Cortex of kidney (tissue), 1 donor: ENCODE measurements at places on chromosomes 12 and 14.

- DNase-seq = no peak
These were observed 9.4 kb upstream of the PLBD2 start for GRCh38 chr12:113348849-113349536.

DNA sequence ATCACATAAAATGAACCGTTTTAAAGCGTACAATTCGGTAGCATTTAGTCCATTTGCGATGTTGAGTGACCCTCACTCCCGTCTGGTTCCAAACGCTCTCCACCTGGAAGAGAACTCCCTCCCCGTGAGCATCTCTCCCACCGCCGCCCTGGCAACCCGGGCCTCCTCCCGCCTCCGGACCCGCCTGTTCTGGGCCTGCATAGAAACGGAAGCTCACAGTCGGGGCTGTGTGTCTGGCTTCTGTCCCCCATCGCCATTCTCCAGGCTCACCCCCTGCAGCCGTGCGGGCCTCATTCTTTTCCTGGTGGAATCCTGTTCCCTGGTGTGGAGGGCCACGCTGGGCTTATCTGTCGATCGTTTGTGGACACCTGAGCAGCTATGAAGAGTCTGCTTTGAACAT is 17.3 kb downstream of the LRCOL1 start:
- DNase-seq = no peak

DNA sequence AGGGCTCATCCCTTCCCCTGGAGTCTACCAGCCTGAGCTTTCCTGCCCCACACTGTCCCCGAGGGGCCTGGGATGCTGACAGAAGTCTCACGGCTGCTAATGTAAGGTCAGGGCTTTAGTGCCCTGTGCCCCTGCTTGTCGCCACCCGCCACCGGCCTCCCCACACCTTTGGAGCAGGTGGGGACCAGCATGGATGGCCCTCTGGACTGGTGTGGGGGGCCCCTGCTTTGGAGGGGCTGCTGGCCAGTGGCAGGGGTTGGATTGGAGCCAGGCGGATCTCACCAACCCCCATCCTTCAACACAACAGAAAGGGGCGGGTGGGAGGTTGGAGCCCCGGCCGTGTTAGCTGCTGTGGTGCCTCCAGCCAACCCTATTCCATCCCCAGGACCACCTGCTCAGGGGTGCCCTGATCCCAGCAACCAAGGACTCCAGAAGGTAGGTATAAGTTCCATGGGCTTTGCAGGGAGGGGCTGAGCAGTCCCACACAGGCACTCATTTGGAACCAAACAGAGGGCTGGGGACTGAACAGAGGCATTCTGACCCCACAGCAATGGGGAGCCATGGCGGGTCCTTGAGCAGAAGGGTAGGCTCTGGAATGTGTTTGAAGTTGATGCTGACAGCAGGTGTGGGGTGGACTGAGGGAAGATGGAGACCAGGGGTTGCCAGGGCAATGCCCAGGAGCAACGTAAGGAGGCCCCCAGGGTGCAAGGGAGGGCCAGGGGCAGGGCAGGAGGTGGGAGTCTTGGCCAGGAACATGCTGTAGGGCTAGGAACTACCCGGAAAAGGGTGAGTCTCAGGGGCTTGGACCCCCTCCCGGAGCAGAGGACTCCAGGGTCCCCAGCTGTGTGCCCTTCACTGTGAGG is 145.1 kb upstream of the C14orf180 start:
- DNase-seq = no peak

DNA sequence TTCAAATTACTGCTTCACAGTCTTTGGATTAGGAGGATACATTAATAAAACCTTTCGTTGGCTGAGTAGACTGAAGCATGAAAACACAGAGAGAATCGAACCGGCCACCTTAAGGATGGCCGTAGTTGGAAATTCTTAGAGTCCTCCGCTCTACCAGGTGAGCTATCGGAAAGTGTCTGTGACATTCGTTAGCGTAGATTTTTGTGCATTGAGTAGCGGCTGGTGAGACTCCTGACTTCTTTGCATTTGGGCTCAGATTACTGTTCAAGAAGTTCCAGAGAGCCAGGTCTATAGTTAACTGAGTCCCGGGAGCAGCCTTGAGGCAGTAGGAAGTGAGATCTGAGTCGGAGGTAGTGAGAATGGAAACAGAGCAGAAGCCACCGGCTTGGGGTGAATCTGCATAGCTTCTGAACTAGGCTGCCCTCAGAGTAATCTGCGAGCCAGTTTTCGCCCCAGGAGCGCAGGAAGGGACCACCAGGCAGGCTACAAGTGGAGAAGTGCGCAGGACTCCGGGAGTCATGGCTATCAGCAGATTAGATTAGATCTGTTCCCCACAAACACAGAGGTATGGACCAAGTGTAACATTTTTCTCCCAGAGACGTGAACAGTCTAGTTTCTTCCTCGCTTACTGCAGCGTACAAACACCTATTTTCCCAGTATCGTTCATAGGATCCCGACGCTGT is 11.0 kb downstream of the OR6S1 start:
- no peak for DNase-seq

DNA sequence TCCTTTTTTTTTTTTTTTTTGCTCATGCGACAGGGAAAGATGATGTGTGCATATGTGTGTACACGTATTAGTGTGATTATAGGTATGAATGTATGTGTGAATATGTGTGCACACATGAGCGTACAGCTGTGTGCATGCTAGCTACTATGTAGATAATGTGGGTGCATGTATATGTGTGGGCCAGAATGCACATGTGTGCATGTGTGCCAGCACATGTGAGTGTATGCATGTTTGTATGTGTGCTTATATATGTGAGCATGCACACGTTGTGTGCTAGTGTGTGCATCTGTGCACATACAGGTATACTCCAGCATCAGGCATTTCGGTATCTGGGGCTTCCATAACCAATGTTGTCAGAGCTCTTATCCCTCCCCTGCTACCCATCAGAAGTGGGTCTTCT is 541.1 kb downstream of the AACS start:
- no peak for DNase-seq

GRCh38 chr14:76274324-76274723 is 101.6 kb upstream of the ESRRB start:
- DNase-seq = no peak

DNA sequence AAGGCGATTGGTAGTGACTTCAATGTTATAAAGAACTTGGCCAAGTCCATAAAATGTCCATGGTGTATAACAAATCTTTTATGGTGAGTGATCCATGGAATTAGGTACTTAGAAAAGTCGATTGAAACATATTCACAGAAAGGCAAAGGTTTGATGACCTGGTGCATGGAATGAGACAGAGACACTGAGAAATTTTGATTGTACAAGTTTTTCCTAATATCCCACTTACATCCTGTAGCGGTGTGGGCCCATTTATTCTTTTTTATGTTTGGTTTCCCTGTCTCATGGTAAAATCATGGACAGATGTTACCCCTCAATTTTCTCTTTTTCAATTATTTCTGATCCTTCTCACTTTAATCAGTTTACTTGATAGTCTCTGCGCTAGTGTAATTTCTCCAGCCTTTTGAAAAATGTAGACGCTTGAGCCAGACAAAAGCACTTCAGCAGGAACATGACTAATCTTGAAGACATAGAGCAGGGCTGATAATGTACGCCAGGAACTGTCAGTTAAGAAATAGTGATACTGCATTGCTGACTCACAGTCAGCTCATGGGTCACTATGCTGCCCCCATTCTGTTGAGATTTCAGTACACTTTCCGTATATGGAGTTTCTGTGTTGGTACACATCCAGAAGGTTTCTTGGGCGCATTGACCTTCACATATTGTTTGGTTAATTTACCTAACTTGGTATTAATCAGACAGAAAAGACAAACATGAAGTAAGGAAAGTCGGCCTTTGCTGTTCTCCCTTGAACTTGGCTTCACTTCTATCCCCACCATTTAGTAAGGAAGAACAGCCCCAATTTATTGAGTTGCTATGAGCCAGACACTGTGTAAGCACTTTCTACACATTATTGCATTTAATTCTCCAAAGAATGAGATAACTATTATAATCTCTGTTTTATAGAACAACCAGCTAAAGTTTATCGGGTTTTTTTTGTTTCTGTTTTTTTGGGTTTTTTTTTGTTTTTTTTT is 841.7 kb downstream of the DIO2 start:
- DNase-seq = no peak

- DNase-seq = no peak
These were observed 5.0 kb downstream of the LPAR5 start for GRCh38 chr12:6630736-6631135.
